ENCODE measurements at places on chromosomes 16 and 17.

- DNase-seq, result no peak
Observed at GRCh38 chr16:50061326-50061725, 4.4 kb upstream of the HEATR3 start.

DNA sequence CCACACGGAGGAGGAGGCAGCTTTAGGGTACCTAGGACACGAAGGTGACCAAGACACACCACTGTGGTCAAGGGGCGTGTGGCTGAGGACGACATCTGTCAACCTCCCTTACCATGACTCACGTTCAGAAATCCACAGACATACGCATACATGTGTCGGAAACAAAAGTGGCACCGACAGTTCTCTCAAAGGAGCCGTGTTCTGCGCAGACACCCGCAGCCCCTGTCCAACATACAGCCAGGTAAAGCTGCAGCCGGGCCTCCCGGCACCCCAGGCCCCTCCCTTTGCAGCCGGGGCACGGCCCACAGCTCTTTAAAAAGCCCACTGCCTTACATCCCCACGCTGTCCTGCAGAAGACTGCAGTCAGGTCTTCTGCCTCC is 40.5 kb upstream of the KLHDC4 start:
- no peak for DNase-seq

DNA sequence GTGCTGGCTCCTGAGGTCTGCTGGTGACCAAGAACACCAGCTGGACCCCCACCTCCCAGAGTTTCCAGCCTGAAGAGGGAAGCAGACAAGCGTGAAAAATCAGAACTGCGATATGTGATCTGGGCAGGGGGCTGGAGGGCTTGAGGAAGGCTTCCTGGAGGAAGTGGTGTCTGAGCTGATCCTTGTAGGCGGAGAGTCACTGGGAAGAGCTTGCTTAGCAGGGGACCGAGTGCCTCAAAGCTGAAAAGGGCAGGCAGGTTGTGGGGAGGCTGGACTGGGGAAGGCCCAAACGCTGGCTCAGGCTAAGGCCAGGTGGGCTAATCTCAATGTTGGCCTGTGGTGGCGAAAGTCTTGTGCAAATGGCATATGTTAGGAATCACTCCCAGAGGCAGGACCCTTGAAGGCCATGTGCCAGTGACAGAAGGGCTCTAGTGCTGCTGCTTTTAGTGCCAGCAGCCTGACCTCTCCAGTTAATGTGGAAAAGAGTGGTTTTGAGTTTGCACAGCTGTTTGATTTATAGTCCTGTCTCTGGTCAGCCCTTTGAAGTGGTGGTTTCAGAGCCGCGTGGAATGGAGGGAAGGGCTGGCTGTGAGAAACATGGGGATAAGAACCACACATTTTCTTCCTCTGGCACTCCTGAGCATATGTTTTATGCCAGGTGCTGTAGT is 85.3 kb upstream of the LGALS9 start:
- DNase-seq, result no peak

DNA sequence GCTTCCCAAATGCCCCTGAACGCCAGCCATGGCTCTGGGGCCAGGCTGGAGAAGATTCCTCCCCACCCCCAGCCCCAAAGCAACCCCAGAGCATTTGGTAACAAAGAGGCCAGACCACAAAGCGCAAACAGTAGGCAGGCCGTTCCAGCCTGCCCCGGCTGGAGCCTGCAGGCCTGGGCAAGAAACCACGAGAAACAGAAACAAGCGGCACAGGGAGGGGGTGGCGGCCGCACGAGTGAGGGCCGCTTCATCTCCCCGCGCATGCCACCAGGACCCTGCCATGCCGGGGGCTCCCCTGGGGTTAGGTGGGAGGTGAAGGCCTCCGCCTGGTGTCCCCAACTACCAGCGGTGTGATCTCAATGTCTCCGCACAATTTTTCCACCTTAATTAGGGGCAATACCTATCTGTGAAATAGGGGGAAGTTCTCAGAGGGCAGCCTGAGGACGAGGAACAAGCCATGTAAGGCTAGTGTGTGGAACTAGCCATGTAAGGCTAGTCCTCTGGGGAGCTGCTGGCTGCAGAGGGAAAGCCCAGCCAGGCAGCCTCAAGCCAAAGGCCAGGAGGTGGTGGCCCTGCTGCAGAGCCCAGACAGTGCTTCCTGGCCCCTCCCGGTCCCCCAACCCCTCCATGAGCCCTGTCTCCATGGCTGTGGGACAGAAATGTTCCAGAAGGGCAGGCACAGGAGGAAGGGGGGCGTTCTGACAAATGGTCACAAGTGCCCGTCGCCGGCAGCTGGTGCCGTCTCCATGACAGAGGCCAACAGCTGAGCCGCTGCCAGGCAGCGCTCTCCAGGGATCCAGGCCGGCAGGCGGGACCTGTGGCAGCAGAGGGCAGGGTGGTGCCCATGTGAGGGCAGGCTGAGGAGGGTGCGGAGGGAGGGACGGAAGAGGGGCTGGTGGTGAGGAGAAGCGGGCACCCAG is 14.5 kb upstream of the MTSS2 start:
- no peak for DNase-seq

- no peak for DNase-seq
Observed at GRCh38 chr17:69913216-69913615, 161.8 kb upstream of the KCNJ16 start.

DNA sequence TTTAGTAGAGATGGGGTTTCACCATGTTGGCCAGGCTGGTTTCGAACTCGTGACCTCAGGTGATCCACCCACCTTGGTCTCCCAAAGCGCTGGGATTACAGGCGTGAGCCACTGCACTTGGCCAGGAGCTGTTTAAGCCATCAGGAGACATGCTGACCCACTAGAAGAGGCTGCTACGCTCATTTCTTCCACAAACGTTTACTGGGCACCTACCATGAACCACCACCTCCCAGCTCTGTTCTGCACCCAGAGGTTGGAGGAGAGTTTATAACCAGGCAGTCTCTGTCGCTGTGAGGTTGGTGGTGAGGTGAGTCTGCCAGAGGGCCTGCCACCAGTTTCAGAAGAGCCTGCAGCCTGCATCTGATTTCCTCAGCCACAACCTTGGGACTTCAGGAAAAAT is 51.8 kb downstream of the SF3B3 start:
- DNase-seq, result no peak

- DNase-seq, result no peak
Observed at GRCh38 chr16:88726981-88727380, 20.7 kb downstream of the CTU2 start.

DNA sequence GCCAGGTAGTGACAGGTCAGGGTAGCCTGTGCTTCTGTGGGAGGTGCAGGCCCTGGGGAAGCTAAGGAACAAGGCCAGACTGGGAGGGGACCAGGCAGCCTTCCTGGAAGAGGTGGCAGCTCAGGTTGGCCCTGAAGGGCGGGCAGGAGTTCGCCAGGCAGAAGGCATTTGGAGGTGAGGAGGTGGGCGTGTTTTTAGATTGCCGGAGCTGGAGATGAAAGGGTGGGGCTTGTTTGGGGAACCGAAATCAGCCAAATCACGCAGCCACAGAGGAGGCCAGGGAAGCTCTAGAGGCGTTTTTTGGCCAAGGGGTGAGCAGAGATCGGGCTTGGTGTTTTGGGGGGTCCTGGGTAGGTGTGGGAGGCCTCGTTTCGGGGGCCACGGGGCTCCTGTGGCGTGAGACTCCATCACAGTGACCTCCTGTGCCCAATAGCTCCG is 7.6 kb downstream of the ADCY7 start:
- no peak for DNase-seq

DNA sequence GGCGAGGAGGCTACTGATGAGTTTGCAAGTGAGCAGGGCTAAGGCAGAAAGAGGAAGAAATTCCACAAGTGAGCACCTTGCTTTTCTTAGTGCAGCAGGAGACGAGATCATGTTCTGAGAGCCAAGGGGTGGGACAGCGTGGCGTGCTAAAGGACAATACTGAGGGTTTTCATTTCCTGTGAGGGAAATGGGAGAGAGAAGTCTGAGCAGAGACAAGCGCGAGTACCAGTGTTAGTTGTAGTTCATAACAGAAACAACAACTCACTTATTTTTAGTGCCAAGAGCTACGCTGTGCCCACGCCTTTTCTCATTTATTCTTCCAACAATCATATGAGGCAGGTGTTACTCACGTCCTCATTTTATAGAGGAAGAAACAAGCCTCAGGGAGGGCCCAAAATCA is 2.3 kb downstream of the SPACA3 start:
- DNase-seq, result no peak

- DNase-seq, result no peak
Observed at GRCh38 chr16:14641926-14642325, 9.2 kb downstream of the BFAR start.

GRCh38 chr17:29588562-29589411 is 661 bp downstream of the GIT1 start:
- no peak for DNase-seq

- DNase-seq, result no peak
Observed at GRCh38 chr16:52932321-52932720, 120.4 kb downstream of the CHD9NB start.

DNA sequence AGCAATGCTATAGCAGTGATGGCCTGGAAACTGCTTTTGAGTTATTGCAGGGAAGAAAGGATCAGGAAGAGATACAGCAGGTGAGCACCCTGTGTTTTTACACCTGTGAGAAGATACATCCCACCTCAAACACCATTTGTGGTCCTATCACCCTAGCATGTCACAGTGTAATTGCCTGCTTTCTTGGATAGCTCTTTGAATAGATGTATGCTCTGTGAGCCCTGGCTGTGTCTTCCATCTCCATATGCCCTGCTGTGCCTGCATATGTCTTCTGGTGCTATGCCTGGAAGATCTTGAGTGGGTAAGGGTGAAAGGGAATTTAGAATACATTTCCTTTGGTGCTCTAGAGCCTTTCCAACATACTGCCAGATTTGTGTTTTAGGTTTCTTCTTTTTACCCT is 15.5 kb downstream of the HLF start:
- DNase-seq, result no peak

DNA sequence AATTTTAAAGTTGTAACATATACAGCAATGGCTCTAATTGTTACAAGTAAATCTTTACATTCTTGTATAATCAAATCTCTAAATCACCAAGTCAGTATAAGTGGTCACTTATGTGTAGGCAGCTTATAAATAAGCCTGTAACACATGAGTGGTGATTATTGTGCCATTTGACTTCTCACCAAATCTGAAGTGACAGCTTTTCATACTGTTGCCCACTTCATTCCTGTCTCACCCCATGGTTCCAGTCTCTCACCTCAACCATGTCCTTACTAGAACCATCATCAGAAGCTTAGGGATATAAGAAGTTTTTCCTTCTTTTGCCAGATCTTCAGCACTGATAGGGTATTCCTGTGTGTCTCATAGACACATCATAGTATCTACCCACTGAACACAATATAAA is 23.5 kb downstream of the TNRC6A start:
- no peak for DNase-seq

DNA sequence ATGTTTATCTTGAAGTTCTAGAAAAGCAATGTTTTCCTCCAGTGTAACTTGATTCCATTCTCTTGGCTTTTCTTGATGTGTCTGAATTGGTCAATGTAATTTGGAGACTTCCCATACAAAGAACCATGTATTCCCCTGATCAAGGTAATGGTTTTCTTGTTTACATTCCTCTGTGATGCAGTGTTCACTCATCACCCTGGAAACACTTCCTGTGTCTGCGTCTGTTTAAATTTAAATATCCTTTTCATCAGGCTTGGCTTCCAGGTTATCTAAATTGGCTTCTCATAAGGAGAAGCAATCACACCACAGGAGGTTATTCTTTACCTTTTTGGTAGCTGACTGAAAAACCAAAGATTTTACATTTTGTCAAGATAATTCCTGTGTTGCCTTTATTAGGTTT is 237.3 kb upstream of the WSCD1 start:
- DNase-seq, result peak; percentile 58

DNA sequence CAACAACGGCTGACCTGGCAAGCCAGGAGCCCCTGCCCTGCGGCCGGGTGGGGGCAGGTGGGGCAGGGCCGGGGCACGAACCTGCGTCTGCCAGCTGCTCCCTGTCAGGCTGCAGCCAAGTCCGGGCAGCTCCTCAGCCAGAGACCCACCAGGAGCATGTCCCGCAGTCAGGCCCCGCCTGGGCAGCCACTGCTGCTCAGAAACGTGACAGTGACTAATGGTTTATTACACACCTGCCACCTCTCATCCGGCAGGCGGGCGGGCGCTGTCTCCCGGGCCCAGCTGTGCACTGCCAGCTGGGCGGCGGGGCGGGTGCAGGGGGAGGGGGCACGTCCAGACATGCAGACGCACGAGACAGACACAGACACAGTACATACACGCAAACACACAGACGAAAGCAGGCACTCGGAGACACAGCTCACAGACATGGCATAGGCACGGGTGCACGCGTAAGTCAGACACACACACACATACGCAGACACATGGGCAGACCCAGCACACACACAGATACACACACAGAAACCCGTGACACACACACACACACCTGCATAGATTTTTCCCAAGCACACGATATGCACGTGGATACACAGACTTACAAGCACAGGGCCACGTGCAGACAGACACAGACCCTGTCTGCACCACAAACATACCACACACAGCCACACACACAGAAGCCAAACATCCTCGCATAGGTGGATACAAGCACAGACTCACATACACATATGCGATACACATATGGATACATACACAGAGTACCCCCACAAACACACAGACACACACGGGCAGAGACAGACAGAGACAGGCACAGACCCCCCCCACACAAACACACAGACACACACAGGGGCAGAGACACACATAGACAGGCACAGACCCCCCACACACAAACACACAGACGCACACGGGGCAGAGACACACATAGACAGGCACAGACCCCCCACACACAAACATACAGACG is 248.3 kb upstream of the CIBAR2 start:
- DNase-seq, result no peak

DNA sequence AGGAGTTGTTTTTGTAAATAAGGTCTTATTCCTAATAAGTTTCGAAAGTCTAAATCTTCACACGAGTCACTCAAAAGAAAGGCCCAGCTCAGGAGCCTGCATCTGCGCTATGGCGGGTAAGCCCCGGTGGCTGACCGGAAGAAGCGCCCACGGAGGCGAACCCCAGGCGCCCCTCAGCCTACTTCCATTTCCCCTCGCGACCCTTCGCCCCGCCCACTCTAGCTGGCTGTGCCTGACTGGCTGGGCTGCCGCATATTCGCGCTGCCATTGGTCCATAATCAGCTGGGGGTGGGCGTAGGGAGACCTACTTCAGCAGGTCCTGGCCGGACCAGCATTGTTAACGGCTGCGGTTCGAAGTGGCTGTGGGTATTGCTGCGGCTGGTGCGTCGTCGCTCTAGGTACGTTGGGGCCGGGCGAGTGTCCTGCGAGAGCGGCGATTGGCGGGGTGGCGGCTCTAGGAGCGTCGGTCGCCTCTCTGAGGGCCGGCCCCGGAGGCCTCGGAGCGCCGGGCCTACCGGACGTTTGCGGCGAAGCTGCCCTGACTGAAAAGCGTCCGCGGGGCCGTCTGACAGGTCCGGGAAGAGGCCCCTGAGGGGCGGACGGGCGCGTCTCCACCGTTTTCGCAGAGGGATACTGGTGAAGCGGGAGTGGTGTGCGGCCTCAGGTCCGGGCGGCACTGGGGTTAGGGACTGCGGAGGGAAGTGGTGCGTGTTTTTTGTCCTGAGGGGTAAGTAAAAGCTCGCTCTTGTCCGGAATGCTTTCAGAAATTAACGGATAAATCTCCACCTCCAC is at the start of gene ATF7IP2:
Gene ATF7IP2, plus strand, starts transcription at position 337 of the 792 bp plus-strand sequence. CDS start 44,560 bp downstream, outside the sequence.
- peak; percentile 64 for DNase-seq

GRCh38 chr16:48383009-48383876 is 2.0 kb downstream of the SIAH1 start:
- DNase-seq, result no peak

Data from HS-5 (cell line).